Stimulated activated CD4-positive, alpha-beta T cell treated with anti-CD3 and anti-CD28 coated beads, Interleukin-1b, Interleukin-23, amount 100 ng/mL, for 4 hours (primary cell): ENCODE measurements at places on chromosomes 12 and 14.
A peak's percentile ranks its signal among the peaks of the same experiment; 100 is the strongest.

GRCh38 chr14:75793806-75794205 lies 132.8 kb downstream of the TTLL5 start:
- no peak for DNase-seq

DNA sequence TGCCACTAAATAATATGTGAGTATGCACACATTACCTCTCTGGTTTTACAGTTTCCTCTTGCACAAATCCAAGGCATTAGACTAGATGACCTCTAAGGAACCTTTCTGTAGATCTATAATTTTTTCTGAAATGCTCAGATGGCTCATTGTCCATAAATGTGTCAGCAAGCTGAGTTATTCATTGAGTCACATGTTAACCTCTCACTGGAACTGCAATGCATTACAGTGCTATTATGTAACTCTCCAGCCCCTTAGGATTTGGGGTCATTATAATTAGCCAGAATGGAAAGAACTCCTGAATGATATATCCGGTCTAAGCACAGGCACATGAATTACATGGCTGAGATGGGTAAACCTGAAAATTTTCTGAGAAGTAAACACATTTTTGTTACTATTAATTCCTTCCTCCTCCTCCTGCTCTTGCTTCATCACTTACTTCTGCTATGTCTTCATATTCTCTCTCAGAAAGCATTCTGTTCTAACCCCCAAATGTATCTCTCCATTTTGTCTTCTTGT lies 20.3 kb upstream of the DRAM1 start:
- DNase-seq, result no peak

GRCh38 chr14:105249182-105250007 lies 1.1 kb downstream of the BTBD6 start:
- DNase-seq, result no peak

DNA sequence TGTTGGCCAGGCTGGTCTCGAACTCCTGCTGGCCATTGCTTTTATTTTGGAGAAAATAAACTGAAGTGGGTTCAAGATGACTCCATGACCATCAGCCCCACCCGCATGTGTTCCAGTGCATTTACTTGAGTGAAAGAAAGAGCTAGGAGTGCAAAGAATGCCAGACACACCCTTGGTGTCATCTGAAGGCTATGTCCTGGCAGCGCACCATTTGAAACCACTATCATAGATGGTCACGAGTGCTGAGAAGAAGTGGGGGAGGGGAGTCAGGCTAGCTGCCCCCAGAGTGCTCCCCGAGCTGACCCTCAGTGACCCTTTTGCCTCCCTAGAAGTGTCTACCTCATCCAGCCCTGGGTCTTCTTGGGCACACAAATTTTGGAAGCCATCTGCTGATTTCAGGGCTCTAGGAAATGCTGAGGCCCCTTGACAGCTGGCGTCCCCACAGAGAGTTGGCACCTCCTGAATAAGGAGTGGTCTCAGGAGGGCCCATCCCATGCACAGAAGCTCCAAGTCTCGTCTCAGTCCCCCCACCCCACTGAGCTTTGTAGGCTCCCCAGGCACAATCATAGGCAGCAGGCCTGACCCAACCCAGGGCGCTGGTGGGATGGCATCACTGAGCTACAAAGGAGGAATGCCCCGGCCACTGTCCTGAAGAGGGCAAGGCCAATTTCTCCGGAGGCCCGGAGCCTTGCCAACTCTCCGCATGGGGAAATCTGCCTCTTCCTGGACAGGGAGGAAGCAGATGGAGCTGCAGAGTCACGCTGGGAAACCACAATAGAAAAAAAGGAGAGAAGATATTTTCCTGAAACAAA lies 28.0 kb downstream of the PXN start:
- DNase-seq, result no peak

- DNase-seq, result peak; percentile 56
Measured at GRCh38 chr14:23379366-23380196, 2.7 kb downstream of the CMTM5 start.

DNA sequence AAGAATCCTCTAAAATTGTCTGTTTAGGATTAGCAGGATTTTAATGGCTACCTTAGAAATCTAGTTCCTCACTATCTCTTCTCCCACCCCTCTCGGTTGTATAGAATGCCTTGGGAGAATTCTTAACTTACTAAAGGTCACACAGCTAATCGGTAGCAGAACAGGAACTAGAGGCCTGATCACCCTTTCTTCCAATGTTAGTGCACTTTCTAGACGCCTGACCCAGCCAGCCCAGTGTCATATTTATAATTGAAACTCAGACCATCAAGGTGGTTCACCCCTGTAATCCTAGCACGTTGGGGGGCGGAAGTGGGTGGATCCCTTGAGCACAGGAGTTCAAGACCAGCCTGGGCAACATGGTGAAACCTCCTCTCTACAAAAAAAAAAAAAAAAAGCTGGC lies 1.7 kb downstream of the TIGAR start:
- DNase-seq, result no peak

GRCh38 chr14:83712418-83713129 lies 1817.4 kb upstream of the FLRT2 start:
- no peak for DNase-seq

GRCh38 chr12:194276-194675 lies 19.7 kb downstream of the SLC6A12 start:
- DNase-seq, result no peak

GRCh38 chr14:74988131-74988530 lies 14.6 kb upstream of the EIF2B2 start:
- no peak for DNase-seq

DNA sequence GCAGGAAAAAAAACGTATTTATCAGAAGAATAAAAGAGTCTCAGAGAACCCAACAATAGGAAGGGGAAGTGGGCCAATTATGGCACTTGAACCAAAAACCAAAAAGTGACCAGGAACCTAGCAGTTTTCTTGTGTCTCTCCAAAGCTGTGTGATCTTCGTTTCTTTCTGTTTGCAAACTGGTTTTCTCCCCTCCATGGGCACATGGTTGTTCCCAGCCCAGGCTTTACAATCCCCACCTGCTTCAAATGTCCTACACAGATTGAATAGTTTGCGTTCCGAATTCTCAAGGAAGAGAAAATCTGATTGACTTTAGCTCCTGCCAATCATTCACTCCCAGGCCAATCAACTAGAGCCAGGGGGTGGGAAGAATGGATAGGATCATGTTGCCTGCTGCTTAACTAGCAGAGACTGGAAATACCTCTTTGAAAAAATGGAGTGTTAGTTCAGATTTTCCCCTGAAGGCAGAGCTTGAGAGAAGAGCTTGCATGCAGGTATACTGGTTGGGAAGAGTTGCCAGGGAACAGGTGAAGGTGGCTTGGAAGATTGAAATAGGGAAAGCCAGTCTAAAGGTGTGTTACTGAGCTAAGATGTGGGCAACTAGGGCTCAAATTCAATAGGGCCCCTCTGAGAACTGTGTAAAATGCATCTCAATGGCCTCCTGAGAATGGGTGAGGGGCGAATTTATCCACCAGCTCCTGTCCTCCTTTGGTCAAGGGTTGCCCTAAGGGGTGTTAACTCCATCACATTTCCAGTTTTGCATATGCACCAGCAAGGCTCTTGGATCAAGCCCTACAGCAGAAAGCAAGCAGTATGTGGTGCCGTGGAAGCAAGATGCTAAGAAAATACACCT lies 106.4 kb upstream of the SRRM4 start:
- DNase-seq, result no peak

DNA sequence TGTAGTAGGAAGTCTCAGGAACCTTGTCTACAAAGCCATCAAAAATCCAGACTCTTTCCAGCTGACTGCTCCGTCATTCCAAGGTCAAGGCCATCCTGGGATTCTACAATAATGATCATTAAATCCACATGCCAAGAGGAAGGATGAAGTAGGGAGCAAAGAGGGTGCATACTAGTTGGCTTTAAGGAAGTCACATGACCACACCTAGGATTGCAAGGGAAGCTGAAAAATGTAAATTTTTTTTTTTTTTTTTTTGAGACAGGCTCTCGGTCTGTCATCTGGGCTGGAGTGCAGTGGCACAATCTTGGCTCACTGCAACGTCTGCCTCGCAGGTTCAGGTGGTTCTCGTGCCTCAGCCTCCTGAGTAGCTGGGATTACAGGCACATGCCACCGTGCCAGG lies 7.3 kb upstream of the MRPL42 start:
- DNase-seq, result no peak

DNA sequence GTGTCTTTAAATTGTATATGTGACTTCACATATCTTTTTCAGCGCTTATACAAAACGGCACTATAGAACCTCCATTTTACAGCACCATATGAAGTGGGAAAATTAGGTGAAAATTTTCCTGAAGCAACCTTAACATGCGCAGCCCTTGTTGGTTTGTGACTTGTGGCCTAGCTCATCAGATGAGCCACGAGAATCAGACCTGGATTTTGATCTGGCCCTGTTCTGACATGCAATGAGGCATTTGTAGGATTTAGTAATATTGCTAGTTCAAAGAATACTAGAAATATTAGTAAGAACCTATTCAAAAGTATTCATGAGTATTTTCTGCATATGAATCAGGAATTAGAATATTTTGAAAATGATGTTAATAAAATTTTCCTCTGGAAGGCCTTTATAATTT lies 2.9 kb downstream of the CDKN1B start:
- no peak for DNase-seq

DNA sequence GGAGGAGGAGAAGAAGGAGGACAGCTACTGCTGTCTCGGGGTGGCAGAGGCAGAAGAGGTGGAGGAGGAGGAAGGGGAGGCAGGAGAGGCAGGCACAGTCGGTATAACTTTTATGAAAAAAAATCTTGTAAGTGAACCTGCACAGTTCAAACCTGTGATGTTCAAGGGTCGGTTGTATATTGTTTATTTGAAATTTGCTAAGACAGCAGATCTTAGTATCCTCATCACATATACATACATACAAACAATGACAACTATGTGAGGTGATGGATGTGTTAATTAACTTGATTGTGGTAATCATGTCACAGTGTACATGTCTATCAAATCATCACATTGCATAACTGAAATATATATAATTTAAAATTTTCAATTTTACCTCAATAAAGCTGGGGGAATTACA lies 19.0 kb downstream of the ACTN1 start:
- no peak for DNase-seq

GRCh38 chr14:22388669-22389595 lies 200.1 kb downstream of the DAD1 start:
- no peak for DNase-seq

GRCh38 chr14:34833549-34834523 lies 41.3 kb downstream of the BAZ1A start:
- DNase-seq, result no peak

- DNase-seq, result no peak
Measured at GRCh38 chr14:75446447-75446846, 18.6 kb downstream of the JDP2 start.

DNA sequence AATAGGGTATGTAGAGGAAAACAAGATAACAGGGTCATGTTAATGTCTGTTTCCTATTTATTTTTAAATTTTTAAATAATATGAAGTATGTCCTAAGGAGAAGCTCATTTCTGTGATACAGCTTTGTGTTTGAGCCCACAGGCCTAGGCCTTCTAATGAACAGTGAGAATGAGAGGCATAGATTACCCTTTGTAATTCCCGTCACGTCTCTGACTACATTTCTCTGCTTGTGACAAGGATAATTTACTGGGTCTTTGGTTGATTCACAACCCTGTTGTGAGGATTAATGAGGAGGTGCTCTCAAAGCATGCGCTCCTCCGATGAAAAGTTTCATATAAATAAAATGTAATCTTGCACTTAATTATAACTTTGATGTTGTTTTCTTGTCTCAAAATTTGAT lies 56.1 kb downstream of the SYT10 start:
- DNase-seq, result no peak

DNA sequence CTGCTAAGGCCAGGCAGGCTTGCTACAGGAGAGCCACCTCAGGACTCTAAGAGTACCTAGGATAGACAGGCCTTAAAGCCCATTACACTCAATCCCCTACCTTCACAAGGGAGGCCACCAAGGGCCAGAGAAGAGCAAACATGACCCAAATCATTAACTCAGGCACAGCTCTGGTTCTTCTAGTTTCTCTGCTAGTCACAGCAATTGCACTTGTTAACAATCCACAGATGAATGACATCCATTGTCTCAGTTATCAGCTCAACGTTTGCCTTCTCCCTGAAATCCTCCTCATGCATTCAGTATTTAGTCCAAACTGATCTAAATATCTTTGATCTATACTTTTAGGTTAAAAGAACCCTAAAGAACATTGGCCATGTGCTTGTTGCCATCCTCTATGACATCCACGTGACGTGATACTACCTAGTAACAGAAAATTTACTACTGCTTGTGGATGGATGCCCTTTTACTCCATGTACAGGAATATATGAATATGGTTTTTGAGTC lies 164.5 kb downstream of the STXBP6 start:
- DNase-seq, result no peak

DNA sequence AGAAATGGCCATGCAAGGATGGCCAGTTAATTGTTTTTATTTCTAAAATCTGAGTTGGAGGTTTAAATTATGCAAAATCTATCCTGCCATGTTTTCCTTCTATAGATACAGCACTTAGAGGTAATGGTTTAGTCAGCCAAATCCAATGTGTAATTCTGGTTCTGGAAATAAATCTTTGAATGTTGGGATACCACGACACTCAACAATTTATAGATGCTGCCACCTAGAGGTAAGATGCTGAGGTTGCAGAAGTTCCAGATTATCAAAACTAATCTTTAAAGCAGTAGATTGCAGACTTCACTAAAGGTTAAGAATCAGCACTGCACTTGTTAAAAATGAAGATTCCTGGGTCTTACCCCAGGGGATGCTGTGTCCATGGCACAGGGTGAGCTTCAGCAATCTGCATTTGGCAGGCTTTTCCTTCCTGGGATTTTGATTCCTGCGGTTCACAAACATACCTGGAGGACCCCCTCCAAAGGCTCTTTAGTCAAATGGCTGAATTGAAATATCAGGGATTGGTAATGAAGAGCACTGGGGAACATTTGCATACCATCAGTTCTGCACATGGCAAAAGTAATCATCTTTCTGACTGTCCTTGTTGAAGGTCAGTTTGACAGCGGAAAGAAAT lies 53.4 kb upstream of the ANO4 start:
- no peak for DNase-seq

- no peak for DNase-seq
Measured at GRCh38 chr14:88198446-88198845, 124.6 kb downstream of the KCNK10 start.

GRCh38 chr14:49303946-49304516 lies 282.1 kb downstream of the RPS29 start:
- no peak for DNase-seq

DNA sequence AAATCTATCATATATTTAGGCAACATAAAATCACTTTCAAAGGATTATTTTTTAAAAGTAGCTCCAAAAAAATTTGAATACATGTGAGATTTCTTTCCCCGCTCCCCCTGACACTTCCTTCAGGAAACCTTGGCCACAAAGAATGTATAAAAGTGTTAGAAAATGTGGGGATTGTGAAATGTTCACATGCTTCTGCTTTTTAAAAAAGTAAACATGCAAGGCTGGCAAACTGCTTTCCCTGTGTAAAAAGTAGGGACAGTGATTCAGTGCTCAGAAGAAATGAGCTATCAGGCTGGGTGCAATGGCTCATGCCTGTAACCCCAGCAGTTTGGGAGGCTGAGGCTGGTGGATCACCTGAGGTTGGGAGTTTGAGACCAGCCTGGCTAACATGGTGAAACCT lies 26.6 kb downstream of the MBIP start:
- DNase-seq, result no peak

DNA sequence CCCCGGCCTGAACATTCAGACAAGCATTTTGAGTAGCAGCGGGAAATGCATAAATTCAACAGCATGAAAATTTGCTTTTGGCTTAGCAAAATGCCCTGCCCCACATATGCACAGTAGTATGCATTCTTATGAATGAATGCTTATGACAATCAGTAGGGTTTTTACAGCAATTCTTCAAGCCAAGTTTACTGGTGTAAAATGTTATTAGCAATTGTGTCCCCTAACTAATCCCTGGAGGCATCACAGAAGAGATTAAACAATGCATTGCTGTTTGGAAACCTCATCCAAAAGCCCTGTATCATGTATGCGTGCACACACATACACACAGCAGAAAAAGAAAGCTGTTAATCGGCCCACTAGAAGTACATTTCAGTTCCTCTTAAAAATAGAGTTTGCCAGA lies 406.5 kb downstream of the LRIG3 start:
- DNase-seq, result no peak
